Stimulated activated CD4-positive, alpha-beta T cell treated with anti-CD3 and anti-CD28 coated beads, Interleukin-15, amount 100 ng/mL, for 1 hour (primary cell): ENCODE measurements at places on chromosomes 3 and 15.

DNA sequence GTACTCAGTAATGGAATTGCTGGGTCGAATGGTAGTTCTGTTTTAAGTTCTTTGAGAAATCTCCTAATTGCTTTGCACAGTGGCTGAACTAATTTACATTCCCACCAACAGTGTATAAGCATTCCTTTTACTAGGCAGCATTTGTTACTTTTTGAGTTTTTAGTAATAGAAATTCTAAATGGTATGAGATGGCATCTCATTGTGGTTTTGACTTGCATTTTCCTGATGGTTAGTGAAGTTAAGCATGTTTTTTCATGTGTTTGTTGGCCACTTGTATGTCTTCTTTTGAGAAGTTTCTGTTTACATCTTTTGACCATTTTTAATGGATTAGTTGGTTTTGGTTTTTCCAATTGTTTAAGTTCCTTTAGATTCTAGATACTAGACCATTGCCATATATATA is 28.4 kb downstream of the TP63 start:
- DNase-seq = no peak

GRCh38 chr3:157119369-157119951 is 40.5 kb downstream of the CCNL1 start:
- DNase-seq = no peak

GRCh38 chr3:52010431-52010830 is 14.7 kb upstream of the RPL29 start:
- DNase-seq = no peak

- DNase-seq = no peak
These were observed 119.7 kb upstream of the PHLDB2 start for GRCh38 chr3:111739311-111739911.

DNA sequence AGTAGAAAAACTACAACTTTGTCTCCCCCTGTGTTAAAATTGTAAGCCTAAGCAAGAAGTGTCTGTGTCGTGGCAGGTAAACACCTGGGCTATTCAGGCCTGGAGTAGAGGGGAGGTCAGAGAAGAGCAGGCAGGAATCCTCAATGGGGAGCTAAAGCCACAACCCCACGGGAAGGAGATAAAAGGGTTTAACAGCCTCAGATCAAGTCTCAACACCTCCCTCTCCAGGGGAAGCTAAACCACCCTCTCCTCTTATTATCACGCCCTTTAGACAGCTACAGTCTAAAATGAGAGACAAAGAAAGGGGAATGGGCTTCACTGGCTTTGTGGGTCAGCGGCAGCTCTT is 11.6 kb downstream of the ETV5 start:
- DNase-seq = no peak

GRCh38 chr3:183486472-183486871 is 58.1 kb upstream of the MCF2L2 start:
- DNase-seq = no peak

- no peak for DNase-seq
These were observed 134.6 kb downstream of the LRRC28 start for GRCh38 chr15:99385865-99386264.

DNA sequence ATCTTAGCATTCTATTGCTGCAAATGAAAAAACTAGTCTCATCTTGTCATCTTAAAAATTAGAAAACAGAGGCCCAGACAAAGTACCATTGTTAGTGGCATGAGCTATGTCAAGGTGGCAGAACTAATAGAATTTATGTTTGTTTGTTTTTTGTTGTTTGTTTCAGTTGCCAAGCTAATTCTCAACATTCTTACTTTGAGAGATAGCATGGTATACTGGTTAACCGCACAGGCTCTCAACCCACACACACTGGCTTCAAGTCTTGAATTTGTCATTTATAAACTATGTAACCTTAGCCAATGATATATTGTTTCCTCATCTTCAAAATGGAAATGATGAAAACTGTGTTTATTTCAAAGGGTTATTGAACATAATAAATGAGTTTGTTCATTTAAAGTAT is 367.6 kb upstream of the PLSCR5 start:
- no peak for DNase-seq

- no peak for DNase-seq
These were observed 474.9 kb downstream of the MAGI1 start for GRCh38 chr3:65563861-65564260.

DNA sequence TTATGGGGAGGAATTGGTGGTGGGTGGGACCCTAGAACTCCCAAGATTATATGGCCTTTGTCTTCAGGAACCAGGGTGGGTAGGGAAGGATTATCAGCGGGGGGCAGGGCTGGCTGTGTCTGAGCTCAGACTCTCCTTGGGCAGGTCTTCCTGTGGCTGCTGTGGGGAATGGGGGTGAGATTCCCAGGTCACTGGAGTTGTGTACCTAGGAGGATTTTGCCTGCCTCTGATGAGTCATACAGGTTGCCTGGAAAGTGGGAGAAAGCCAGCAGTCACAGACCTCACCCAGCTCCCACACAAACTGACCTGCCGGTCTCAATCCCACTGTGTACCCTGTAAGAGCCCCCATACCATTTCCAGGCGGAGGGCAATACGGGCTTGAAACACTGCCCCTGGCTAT is 209.9 kb upstream of the CNTN3 start:
- no peak for DNase-seq

GRCh38 chr15:29066310-29066709 is 180.5 kb downstream of the APBA2 start:
- DNase-seq = no peak
